H1 (cell line): ENCODE measurements at places on chromosomes 1 and 21.

- no peak for DNase-seq
Observed at GRCh38 chr1:62232871-62233278, 38.2 kb downstream of the L1TD1 start.

GRCh38 chr1:24635195-24635843 lies 7.8 kb upstream of the SRRM1 start:
- no peak for DNase-seq

DNA sequence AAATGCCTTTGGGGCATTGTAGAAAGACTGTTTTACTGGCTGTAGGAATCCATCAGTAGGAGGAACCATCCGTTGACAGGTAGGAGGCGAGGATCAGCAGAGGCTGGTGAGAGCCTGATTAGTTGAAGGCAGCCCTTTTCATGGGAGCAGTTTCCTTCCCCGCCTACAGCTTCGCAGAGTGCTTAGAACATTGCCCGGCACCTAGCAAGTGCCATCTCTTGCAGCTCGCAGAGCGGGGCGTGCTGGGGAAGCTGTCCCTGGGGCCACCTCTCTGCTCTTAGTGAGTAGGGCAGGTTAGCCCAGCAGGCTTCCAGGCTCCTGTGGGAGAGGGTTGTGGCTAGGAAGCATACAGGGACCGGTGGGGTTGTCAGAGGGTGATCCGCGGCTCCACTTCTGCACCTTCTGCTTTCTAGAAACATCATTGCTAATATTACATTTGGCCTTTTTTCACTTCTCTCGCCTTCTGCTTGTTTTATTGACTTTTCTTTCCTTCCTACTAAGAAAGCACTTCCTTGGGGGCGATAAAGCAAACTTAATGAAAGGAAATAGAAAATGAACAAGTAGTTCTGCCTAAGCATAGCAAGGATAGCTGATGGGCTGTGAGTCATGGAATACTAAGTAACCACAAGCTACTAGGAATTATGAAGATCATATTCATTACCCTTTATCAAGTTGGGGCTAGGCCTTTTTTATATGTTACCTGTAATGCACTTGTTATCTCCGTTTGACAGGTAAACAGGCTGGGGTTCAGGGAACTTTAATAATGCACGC lies 176.7 kb downstream of the GALNT2 start:
- peak; percentile 45 for DNase-seq

GRCh38 chr1:8870616-8871538 lies 7.6 kb downstream of the ENO1 start:
- DNase-seq, result no peak

DNA sequence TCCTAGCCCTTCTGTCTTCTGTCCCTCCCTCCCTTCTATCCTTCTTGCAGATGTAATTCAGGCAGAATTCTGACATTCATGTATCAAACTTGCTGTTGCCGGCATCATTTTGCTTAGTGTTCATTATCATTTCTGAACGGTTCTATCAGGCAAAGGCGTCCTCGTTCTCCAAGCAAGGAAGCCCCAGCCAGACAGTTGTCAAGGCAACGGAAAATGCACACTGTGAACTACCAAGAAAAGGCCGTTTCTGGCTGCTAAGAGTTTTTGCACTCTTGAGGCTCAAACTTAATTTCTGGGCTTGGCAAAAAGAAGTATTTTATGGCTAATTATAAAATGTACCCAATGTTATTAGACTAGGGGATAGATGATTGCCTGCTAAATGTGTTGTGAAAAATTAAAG lies 164.7 kb upstream of the KCNJ15 start:
- DNase-seq, result no peak

DNA sequence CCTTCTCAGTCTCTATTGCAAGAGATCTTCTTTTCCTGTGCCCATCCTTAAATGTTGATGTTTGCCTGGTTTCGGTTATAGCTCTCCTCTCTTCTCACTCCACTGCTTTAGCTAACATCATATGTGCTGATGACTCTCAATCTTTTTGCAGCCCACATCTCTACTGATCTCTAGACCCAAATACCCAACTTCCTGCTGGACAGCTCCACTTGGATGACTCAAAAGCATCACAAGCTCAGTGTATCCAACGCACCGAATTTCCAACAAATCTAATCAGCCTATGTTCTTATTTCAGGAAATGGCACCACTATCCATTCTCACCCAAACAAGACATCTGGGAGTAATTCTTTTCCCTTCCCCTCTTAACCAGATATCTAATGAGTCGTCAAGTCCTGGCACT lies 79.1 kb upstream of the ARTN start:
- DNase-seq, result no peak

GRCh38 chr1:239307886-239308285 lies 78.5 kb upstream of the CHRM3 start:
- DNase-seq, result no peak

- DNase-seq, result no peak
Observed at GRCh38 chr1:15038232-15039016, 115.1 kb upstream of the TMEM51 start.

DNA sequence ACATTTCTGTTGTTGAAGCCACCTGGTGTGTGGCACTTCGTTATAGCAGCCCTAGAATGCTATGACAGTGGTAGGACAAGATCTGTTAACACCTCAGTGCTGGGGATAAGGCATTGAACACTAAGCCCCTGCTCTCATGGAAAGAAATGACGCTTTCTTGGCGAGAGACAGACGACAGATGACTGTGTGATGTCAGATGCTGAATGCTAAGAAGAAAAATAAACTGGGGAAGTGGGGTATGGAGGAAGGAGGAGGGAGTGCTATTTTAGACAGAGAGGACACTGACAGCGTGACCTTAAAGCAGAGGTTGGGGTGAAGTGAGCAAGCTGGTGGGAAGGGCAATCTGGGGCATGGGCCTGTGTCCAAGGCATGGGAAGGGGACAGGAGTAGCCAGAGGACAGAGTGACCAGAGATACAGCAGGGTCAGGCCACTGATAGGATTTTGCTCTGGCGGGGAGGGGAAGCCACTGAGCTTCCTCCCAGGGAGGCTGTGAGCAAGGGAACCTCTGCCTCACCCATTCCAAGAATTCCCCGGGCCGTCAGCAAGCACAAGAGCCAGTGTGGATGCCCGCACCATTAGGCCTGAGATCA lies 15.2 kb downstream of the DOP1B start:
- no peak for DNase-seq

DNA sequence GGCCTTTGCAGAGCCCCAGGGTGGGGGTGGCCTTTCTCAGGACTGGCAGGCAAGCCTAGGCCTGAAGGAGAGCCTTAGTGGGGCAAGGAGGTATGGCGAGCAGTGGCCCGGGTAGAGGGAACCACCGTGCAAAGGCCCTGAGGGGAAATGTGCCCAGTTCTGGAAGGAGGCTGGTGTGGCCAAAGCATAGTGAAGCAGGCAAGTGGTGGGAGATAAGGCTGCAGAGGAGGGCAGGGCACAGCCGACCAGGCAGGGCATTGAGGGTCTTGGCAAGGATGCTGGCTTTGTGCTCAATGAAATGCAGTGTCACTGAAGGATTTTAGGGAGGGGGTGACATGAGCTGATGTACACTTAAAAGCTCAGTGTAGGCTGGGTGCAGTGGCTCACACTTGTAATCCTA lies 22.8 kb downstream of the MROH7 start:
- no peak for DNase-seq

DNA sequence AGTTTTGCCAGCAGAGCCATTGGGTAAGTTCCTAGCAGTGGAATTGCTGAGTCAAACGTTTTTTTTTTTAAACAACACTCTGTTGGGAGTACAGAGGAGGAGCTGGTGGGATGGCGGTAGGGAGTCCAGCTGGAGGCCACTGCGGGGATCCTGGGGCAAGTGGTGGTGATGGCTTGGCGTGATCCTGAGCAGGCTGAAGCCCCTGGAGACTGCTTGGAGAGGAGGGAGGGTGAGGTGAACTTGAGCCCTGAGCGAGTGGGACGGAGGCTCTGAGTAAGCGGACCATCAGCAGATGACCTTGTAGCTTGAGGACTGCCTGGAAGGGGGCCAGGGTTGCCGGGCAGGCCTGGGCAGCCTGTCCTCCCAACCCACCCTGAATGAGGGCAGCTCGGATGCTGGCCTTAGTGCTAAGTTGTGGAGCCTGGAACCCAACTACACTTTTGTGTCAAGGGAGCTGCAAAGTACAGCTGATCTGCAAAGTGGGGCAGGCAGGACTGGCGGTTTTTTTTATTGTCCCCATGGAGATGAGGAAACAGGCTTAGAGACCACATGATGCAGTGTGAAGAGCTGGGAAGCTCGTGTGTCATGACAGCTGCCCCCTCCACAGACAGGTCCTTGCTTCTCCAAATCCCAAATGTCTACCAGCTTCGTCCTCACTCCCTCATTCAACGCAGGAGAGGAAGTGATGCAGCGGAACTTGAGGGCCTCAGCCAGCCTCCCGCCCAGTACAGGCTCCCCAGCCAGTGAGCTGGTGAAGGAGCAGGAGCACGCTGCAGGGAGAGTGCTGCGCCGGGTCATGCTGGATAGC lies 20.2 kb downstream of the MRPL37 start:
- no peak for DNase-seq

DNA sequence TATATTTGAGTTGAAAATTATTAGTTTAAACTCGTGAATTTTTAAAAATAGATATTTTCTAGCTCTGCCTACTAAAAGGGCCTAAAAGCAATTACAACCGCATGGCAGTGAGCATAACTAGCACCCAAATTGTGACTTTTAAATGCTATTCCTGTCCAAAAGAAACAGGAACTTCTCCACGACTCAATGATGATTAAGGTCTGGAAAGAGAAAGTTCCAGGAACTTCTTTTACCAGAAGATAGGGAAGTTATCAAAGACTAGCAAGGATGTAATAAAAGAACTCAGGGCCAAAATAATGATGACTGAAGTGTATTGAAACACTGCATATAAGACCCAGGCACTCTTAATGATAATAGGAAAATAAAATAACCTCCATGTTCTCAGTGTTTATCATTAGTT lies 313.0 kb downstream of the PLPP3 start:
- DNase-seq, result no peak

- DNase-seq, result no peak
Observed at GRCh38 chr1:224731633-224732032, 115.5 kb downstream of the CNIH3 start.

GRCh38 chr21:32312976-32313375 lies 14.3 kb downstream of the MRAP start:
- DNase-seq, result peak; percentile 38

DNA sequence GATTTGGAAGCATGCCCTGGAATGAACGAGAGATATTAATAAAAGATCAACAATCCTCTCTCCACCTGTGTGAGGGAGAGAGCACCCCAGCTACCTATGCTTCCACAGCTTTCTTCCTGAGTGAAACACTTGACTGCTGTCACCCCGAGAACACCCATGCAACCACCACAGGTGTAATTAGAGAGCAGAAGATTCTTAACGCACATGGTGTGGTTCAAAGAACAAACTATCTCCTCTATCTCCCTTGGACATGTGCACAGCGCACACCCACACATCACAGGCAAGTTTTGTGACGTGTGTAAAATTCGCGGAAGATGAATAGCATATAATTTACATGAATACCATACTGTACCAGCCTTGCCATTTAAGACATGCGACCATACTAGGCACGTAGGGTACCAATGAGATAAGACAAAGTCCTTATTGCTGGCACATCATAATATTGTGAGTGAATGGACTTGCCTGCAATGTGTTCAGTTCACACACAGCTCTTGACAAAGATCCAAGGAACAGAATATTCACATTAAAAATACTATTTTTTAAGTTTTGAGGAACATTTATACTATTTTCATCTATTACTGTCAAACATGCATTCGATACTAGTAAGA lies 11.6 kb downstream of the ERRFI1 start:
- no peak for DNase-seq

- DNase-seq, result no peak
Observed at GRCh38 chr1:156750191-156750672, 1.2 kb downstream of the HDGF start.

DNA sequence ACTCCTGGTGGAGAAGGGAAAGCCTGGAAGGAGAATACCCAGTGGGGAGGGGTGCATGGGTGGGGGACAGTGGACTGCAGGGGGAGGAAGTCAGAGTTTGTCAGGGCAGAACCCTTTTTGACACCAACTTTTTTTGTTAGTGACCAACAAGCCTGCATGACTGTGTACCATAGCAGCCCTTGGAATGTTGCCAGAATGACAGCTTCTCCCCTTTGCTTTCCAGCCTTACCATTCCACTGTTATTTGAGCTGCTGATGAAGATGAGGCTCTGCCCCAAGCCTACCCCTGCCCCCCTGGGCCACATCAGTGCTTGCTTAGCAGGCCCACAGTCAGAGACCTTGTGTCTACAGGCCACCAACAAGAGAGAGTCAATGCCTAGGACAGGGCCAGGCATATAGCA lies 341.2 kb downstream of the HHAT start:
- DNase-seq, result no peak

DNA sequence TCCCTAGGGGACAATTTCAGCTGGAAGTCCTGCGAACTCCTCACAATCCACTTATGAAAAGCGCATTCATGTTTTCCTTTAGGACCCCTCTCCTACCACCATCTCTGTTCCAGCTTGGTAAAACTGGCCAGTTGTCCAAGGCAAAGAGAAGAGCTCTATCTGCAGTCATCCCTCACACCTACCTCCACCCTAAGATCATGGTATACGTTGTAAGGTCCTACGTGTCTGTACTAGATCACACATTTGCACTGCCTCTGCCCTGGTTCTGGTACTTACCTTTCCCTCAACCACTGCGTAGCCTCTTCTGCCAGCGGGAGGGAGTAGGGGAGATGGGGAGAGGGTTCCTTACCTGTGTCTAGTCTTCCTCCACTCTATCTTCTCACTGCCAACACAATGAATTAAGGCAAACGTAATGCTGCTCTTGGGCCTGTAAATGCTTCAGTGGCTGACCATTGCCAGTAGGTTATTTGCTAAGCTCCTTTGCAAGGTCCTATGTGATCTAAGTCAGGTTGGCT lies 739 bp upstream of the NUP133 start:
- DNase-seq, result no peak

GRCh38 chr21:27035791-27036190 lies 68.9 kb upstream of the ADAMTS5 start:
- DNase-seq, result no peak

DNA sequence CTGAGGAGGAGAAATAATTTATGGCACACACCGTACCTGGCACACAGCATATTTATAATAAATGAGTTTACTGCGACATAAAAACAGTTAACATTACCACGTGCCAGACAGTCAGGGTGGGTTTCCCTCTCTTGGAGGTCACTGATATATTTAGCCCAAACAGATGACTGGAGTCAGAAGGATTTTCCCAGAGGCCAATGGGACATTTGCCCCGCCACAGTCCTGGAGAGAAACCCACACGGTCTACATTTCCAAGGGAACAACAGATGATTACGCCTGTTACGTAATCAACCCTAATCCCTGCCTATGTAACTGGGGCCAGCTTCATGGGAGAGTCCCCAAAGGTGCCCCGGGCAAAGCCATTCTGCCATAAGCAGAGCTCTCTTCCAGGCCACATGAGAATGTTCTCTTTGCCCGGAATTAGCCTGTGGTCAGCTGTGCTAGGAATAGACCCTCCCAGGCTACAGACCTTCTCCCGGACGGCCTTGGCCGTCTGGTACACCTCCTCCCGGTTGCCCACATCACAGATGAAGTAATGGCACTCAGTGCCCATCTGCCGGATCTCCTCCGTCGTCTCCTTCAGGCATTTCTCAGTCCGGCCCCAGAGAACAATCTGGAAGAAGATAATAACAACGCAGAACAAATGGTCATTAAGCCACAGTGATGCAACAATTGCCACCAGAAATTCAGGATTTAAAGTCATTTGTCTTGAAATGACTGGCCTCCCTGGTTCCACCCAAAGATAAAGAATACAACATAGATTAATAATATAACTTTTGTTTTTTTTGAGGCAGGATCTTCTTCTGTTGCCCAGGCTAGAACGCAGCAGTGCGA lies 37.7 kb downstream of the DHRS3 start:
- DNase-seq, result no peak

GRCh38 chr1:238562341-238562740 lies 671.6 kb upstream of the ZP4 start:
- no peak for DNase-seq
